Camera-type eye (tissue), 1 donor: ENCODE measurements at places on chromosomes 7 and 10. TPM values are rescaled to one million over a fixed set of nuclear protein-coding genes. Genes with fewer than 3 reads are reported as not detected.

Gene EBLN1
- not detected for total RNA-seq

Gene CPEB3
- 18.1 TPM for total RNA-seq

Gene FRAT1
- 9.0 TPM for total RNA-seq

Gene PRSS37
- not detected for total RNA-seq

Gene SLC35B4
- total RNA-seq, result 30.7 TPM

Gene TFAM
- 38.1 TPM for total RNA-seq

Gene HTR5A
- total RNA-seq, result 0.22 TPM

Gene ZNF716
- total RNA-seq, result not detected

Gene SPDYE2
- 0.27 TPM for total RNA-seq

Gene NUDCD3
- 61.6 TPM for total RNA-seq

Gene GDF10
- 10.0 TPM for total RNA-seq

Gene GRID2IP
- total RNA-seq, result not detected

Gene PNLIPRP3
- not detected for total RNA-seq

Gene AMZ1
- total RNA-seq, result 0.11 TPM

Gene GIMAP6
- total RNA-seq, result 11.7 TPM

Gene PSAP
- total RNA-seq, result 674 TPM

Gene NUTM2E
- total RNA-seq, result 0.33 TPM

Gene RGR
- 38.2 TPM for total RNA-seq
